K562 (cell line): ENCODE measurements at places on chromosomes 1 and 21. TPM values are rescaled to one million over a fixed set of nuclear protein-coding genes. Genes with fewer than 3 reads are reported as not detected.

GRCh38 chr1:55552636-55553035 lies 337.5 kb upstream of the USP24 start:
- no peaks in the 10 kb centered on the region for H3K4me1 ChIP-seq
- no peaks in the 10 kb centered on the region for H3K36me3 ChIP-seq
- no peak overlapping the region for H3K4me3 ChIP-seq
- no peaks in the 10 kb centered on the region for H3K27me3 ChIP-seq

DNA sequence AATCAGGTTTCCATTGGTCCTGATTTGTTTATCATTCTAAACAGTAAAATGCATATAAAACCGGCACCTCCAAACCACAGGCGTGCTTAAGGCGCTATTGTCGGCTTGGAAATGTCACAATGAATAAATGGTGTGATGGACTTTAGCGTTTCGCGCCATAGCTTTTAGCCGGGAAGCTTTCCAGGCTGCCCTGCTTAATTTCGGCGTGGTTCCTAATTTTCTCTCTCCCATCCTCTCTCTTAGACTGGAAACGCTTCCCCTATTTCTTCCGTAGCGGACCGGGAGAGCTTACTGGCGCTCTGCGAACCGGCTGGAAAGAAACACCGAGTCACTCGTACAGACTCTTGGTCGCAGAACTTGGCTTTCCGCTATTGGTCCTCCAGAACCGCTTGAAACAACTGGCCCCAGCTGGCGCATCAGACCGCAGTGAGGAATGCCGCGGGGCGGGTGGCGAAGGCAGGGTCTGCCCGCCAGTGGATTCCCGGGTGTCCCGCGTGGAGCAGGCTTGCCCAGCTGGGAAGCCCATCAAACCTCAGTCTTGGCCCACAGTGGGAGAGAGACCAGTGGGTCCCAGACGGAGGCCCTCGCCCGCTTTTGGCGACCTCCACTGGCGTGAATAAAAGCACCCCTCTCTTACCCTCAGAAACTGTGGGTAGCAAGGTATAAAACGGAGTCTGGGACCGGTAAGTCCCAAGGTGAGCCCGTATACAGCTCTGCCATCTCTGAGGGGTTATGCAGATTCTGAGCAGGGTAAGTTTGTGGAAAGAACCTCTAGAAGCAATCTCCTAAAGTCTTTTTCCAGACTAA lies 4.0 kb upstream of the LHX8 start:
- DNase-seq: no peak
- H3K4me3 ChIP-seq: no peak overlapping the region
- no peaks in the 10 kb centered on the region for H3K36me3 ChIP-seq
- peaks cover 4% of the 10 kb centered on the region for H3K4me1 ChIP-seq
- peaks cover 80% of the 10 kb centered on the region for H3K27me3 ChIP-seq
- no peak overlapping the region for H3K27ac ChIP-seq

DNA sequence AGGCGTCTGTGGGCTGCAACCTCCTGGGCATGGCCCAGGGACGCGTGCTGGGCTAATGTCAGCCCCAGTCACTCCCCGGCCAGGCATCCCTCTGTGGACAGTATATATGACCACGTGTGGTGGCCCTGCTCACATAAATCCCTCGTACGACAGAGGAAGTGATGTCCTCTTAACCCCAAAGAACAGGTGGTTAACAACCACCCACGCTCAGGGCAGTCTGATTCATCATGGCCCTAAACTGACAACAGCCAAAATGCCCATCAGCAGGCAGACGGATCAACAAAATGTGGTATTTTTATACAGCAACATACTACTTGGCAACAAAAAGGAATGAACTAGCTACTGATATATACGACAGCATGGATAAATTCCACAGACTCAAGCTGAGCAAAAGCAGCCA lies 51.0 kb downstream of the ECE1 start:
- no peak overlapping the region for H3K27ac ChIP-seq
- no peaks in the 10 kb centered on the region for H3K4me1 ChIP-seq
- DNase-seq: no peak
- no peak overlapping the region for H3K4me3 ChIP-seq
- peaks cover 7% of the 10 kb centered on the region; the same call in 1 of the 3 replicates for H3K36me3 ChIP-seq

DNA sequence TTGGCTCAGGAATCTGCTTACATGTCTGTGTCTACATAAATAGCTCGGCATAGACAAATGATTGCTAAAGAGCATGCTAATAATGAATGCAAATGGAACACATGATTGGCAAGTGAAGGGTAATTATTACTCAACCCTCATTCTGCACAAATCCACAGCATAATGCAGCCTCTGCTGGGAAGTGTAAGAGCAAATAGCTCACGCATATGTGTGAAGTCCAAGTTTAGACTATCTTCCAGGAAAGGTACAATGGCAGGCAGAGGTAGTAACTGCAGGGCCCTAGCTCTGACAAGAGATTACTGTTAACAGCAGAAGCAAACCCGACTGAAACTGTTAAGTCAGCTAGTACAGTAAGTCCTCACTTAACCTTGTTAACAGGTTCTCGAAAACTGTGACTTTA lies 7.0 kb upstream of the IL6R start:
- H3K27me3 ChIP-seq: 0 out of 2 replicates have a peak, but pooled peaks cover under 1% of the 10 kb centered on the region
- H3K4me1 ChIP-seq: no peaks in the 10 kb centered on the region; the same call in 1 of the 2 replicates
- no peak for DNase-seq
- no peak overlapping the region for H3K27ac ChIP-seq
- no peak overlapping the region for H3K4me3 ChIP-seq

DNA sequence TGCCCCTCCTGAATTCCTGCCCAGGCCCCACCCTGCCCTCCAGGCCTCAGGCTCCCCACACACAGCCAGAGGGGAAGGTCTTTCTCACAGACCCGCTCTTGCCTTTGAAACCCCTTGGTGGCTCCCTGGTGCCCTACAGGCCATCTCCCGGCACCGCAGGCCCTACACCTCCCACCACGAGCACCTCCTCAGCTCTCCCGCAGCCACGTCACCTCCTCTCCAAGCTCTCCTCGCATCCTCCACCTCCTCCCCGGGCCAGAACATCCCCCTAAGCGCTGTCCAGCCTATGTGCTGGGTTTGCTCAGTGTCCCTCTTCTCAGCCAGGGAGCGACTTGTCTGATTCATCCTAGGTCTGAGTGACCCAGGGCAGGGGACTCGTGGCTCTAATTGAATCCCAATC lies 66.4 kb downstream of the DMRTB1 start:
- peaks cover 16% of the 10 kb centered on the region; the same call in 1 of the 2 replicates for H3K4me1 ChIP-seq
- no peak overlapping the region for H3K27ac ChIP-seq
- H3K4me3 ChIP-seq: no peak overlapping the region
- peaks cover 23% of the 10 kb centered on the region; the same call in 2 of the 3 replicates for H3K27me3 ChIP-seq
- peak; percentile 58 for DNase-seq

DNA sequence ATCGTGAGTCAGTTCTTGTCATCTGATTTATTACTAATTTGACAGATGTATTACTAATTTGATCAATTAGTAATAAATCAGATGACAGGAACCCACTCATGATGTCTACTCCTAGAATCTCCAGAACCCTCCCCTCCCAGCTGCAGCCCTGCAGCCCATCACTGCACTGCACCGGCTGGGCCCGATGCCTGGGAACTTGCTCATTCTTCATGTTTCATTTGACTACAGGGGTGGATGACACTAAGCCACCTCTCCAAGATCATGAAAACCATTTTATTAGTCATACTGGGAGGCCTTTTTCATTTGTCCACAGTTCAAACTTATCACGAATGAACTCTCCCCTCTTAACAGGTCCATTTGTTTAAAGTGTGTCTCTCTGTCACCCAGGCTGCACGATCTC lies 41.0 kb downstream of the KCNH1 start:
- no peak overlapping the region for H3K4me3 ChIP-seq
- H3K27ac ChIP-seq: no peak overlapping the region
- no peaks in the 10 kb centered on the region for H3K4me1 ChIP-seq
- no peaks in the 10 kb centered on the region for H3K36me3 ChIP-seq
- DNase-seq: no peak
- no peaks in the 10 kb centered on the region; the same call in none of the 2 replicates for H3K27me3 ChIP-seq

DNA sequence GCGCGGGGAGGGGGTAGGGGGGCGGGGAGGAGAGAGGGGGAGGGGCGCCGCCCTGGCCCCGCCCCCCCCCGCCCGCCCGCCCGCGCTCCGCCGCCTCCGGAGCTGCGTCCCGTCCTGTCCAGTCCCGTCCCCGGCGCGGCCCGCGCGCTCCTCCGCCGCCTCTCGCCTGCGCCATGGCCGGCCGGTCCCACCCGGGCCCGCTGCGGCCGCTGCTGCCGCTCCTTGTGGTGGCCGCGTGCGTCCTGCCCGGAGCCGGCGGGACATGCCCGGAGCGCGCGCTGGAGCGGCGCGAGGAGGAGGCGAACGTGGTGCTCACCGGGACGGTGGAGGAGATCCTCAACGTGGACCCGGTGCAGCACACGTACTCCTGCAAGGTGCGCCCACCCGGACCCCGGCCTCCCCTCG lies at the start of gene AGRN:
AGRN (plus strand) TSS at position 121 of the 405 bp plus-strand sequence; CDS start at position 174, 53 bp downstream.
- H3K27me3 ChIP-seq: no peaks in the 10 kb centered on the region
- peak within 1 kb of the TSS; percentile 84 for H3K27ac ChIP-seq
- H3K4me3 ChIP-seq: peak within 1 kb of the TSS; percentile 76
- H3K36me3 ChIP-seq: peaks cover 35% of the 10 kb centered on the region; the same call in 1 of the 3 replicates
- H3K4me1 ChIP-seq: peaks cover 68% of the 10 kb centered on the region

GRCh38 chr1:152013664-152014237 lies 20.1 kb upstream of the S100A10 start:
- no peaks in the 10 kb centered on the region for H3K4me1 ChIP-seq
- H3K36me3 ChIP-seq: no peaks in the 10 kb centered on the region

GRCh38 chr1:19133360-19133759 lies 76.7 kb downstream of the UBR4 start:
- H3K27me3 ChIP-seq: no peaks in the 10 kb centered on the region
- no peak overlapping the region for H3K27ac ChIP-seq
- peaks cover 95% of the 10 kb centered on the region for H3K36me3 ChIP-seq
- no peaks in the 10 kb centered on the region for H3K4me1 ChIP-seq
- no peak for DNase-seq

DNA sequence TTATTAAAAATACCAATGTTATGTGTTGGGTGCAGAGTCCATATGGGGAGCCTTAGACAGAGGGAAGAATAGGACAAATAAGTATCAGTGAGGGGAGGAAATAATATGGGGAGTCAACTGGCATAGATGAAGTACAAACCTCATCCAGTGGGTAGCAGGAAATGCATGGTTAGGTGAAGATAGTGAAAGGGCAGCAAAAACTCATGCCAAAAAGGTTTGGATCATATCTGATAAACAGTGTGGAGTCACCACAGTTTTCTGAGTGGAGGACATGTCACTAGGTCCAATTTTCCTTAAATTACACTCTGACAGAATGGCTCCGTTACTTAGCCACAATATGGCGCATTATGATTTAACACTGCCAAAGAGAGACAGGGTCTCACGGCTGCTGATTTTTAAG lies 10.3 kb downstream of the DUSP23 start:
- H3K36me3 ChIP-seq: no peaks in the 10 kb centered on the region
- DNase-seq: no peak
- H3K27me3 ChIP-seq: peaks cover 11% of the 10 kb centered on the region

- no peaks in the 10 kb centered on the region for H3K36me3 ChIP-seq
- peaks cover 6% of the 10 kb centered on the region for H3K4me1 ChIP-seq
- DNase-seq: peak; percentile 31
- no peaks in the 10 kb centered on the region for H3K27me3 ChIP-seq
Measured at GRCh38 chr1:199954699-199955098, 72.8 kb upstream of the NR5A2 start.

DNA sequence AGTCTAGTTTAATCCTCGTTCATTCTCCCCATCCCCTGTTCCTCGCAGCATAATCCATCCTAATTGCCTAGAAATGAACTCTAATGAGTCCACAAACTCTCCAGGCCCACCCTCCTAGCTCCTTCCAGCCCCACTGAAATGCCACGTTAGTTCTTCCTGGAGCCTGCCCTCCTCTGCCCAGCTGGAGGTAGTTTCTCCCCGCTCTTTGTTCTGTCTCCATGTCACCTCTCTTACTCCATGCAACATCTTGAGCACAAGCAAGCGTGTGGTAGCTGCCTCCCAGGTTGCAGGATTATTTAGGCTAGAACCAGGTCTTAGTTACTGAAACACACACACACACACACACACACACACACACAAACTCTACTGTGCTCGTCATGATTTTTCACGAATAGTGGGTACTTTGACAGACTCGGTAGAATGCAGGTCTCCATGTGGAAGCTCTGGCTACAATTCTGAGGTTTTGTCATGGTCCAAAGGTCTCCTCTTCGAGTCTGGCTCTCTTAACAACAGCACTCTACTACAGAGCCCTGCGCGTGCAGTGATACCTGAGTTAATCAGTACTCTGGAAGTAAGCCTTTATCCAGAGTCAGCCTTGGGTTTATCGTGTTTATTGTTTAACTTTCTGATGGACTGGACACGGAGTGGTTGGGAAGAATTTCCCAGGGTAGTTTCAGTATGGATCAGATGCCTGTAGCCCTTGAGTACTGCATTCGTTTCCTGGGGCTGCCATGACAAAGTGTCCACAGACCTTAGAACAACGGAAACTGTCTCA lies 27.5 kb downstream of the HUNK start:
- H3K4me1 ChIP-seq: no peaks in the 10 kb centered on the region
- no peak for DNase-seq
- H3K27ac ChIP-seq: no peak overlapping the region
- peaks cover 18% of the 10 kb centered on the region; the same call in 2 of the 3 replicates for H3K27me3 ChIP-seq
- H3K36me3 ChIP-seq: no peaks in the 10 kb centered on the region

DNA sequence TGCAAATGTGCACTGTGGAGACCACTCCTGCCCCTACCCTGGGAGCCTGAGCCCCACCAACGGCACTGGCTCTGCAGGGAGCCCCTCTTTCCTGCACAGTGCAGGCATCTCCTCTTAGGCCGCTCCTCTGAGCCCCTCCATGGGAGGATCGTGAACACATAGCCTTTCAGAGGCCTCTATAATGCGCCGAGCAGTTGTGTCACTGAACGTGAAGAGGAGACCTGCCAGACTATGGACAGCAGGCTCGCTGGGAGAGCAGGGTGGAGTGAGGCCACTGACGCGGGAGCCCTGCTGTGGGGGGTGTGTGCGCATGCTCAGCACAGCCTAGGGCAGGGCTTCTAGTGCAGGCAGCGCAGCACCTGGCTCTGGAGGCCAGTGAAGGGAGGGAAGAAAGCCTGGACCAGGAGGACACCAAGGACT lies 151.3 kb upstream of the COL6A1 start:
- H3K36me3 ChIP-seq: no peaks in the 10 kb centered on the region
- peaks cover 75% of the 10 kb centered on the region for H3K27me3 ChIP-seq
- peaks cover 10% of the 10 kb centered on the region for H3K4me1 ChIP-seq
- no peak overlapping the region for H3K27ac ChIP-seq

- no peaks in the 10 kb centered on the region for H3K36me3 ChIP-seq
- DNase-seq: no peak
- no peak overlapping the region for H3K4me3 ChIP-seq
- H3K27me3 ChIP-seq: peaks cover 38% of the 10 kb centered on the region
Measured at GRCh38 chr1:14666962-14667650, 68.6 kb downstream of the KAZN start.

DNA sequence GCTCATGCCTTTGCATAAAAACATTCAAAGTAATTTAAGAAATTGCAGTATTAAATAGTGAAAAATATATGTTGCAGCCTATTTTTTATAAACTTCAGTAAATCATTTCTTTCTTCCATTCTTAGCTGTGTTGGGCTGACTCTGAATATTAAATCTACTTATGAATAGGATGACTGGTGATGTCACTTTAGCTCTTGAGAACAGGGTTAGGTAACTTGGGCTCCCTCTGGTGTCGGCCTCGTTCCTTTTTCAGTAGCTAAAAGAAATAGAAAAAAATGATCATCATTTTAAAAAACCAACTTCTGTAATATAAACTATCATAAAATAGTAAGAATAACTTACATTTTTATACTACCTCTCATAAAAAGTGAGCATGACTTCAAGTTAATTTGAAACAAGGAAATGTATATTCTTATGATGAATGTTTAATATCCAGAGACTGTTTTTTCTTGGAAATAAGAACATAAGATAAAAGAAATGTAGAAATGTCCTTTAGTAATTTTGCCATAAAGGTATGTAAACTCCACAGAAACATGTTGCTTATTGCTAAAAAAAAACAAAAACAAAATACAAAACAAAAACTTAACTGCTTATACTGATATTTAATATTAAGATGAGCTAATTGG lies 26.8 kb upstream of the NCAM2 start:
- H3K4me3 ChIP-seq: no peak overlapping the region
- H3K27ac ChIP-seq: no peak overlapping the region
- H3K36me3 ChIP-seq: no peaks in the 10 kb centered on the region

Gene KCNK1
- total RNA-seq: 9.4 and 9.8 TPM in 2 replicates

Gene CDC7
- total RNA-seq: 36.8 and 37.6 TPM in 2 replicates

Gene SELENBP1
- 41.9 and 42.9 TPM in 2 replicates for total RNA-seq

Gene COL6A2
- total RNA-seq: 1.1 and 1.3 TPM in 2 replicates
